NCI-H2171 (cell line): ENCODE measurements at places on chromosomes 12 and 14.

- DNase-seq = no peak
Observed at GRCh38 chr14:70811578-70811977, 2.3 kb upstream of the MAP3K9 start.

GRCh38 chr14:103541709-103542604 lies 13.0 kb downstream of the TRMT61A start:
- no peak for DNase-seq

DNA sequence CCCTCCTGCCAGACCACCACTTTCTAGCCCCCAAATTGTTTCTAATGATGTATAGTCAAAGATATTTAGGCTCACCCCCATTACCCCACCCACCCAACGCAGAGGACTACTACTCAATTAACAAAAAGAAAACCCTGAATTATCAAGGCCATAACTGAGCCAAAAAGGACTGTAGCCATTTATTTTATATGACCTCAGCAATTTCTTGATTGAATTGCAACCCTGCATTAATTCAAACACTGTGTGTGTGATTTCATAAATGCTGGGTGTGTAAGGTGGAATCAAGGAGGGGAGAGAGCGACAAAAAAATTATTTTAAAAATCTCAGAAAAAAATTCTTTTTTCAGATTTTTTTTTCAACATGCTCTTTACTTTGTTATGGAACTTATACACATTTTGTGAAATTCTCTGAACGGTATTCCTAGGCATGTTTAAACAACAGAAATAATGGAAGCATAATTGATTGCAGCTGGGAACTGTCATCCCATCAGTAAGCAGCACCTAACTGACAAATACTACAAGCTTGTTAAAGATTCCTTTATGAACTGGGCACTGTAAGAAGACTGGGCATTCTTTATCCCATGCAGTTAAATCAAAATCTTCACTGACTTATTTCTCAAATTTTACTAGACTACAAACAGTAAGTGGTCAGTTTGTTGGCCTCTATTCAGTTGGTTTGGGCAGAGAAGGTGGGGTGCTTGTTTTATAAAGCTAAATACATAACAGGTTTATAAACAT lies 179.1 kb downstream of the SOX5 start:
- DNase-seq = no peak

DNA sequence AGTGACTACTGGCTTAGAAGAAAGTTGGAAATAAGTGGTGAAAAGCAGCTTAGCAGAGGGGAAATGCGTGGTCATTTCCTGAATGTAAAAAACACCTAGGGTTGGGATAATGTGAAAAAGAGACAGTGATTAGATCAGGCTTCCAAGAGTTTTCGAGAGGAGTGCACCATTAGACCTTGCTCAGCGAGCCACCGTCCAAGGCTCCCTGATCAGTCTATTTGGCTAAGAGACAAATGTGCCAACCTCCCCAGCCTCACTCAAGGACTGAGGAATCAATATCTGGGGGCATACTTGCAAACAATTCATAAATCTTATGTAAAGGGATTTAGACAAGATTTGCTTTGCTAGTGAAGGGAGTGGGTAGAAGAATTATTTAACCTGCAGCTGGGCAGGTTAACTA lies 594.5 kb downstream of the NRXN3 start:
- DNase-seq = no peak
